ENCODE measurements at places on chromosomes 12 and 14.

GRCh38 chr14:82394916-82395315 lies 861.3 kb upstream of the SEL1L start:
- DNase-seq = no peak

DNA sequence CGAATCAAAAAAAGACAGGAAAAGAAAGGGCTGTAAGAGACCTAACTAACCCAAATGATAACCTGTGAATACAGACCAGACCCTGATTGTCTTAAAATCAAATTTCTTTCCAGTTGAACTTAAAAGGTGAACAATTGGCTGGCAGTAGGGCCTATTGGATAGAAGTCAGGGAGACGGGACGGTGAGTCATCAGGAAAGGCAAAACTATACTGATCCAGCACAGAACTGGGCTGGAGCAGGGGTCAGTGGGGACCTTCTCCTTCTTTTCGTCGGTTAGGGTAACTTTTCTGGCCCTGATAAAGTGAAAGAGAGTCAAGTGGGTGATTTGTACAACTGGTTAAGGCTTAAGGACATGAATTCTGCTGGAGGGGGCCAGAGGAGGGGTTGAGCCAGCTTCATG lies 84.9 kb upstream of the OTX2 start:
- DNase-seq = no peak

DNA sequence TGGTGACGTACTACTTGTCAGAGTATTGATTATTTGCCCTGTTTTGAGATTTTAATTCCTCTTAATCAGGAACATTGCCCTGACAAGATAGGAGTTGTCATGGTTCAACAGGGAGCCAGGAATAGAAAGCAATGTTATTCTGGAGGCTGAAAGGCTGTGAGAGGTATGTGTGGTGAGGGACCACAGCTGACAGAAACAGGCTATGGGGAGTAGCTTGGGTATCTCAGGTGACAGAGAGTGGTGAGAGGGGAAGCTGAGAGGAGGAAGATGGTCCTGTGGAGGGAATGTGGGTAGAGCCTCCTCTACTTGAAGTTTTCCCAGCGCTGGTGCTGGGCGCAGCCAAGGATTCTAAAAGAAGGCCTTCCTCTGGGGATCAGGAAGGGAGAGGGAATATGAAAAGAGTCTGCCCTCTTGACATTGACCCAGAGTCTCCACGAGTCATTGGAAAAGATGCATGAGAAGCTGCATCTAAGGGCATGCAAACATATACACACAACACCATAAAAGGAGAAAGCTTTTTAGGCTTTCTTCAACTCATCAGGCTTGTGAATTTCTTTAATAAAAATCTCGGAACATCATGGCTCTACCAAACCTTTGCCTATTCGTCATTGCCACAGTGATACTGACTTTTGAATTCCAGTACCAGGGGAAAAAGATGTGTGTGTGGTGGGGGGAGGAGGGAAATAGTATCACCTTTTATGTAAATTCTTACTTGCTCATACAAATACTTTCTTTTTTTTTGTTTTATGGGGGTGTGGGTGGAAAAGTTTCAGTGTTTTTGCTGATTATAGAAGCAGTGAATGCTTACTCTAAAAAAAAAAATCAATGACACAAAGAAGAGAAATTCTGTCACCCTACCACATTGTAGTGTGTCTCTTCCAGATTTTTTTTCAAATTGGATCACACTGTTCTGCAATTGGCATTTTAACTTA lies 39.9 kb upstream of the DHRS7 start:
- DNase-seq = no peak

DNA sequence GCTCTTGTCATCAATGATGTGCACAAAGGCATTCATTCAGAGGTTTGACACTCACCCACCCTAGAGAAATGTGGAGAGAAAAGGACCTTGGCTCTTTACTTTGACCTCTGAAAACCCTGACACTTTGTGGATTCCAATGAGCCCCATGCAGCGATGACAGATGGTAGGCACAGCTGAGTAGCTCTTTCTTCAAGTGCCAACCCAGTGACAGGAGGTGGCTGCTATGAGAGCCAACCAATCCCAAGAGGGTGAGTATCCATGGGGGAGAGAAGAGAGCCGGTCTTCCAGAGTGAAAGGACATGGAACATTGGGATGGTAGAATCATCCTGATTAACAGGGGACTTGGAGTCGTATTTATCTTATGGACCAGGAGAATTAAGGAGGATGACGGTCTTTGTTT lies 17.8 kb downstream of the SLC8A3 start:
- no peak for DNase-seq

DNA sequence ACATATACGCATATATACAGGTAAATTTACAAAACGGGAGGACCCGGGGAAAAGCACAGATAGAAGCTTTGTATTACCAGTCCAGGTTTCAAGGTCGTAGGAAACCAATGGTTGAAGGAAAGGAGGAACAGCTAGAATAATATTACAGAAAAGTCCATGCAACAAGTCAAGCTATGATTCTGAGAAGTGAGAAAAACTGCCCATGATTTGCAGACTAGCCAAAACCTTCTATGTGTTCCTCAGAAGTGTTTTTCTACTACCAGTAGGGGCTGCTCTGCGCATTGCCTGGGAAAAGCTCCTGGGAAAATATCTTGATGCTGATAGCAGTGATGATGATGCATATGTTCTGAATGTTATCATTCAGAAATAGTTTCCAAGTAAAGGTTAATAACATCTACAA lies 2.2 kb downstream of the PDZRN4 start:
- DNase-seq = no peak

- DNase-seq = no peak
Measured at GRCh38 chr12:108907839-108908351, 28.0 kb downstream of the DAO start.

DNA sequence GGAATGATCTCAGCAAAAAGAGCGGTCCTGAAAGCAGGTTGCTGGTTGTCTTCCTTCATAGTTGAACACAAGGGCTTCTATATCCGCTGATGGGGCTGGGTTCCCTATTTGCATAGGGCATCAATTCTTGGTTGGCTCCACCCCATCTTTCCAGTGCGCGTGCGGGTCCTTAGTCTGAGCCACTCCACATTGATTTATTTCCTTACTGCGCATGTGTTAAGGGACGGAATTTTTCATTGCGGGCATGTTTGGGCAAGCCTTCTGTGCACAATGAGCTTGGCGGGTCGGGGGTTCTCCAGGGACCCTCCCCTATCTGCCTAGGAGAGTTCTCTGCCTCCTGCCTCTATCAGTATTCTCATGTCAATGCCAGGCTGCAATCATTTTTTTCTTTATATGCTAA lies 21.2 kb upstream of the DLGAP5 start:
- no peak for DNase-seq

Measured in stimulated activated CD4-positive, alpha-beta T cell treated with anti-CD3 and anti-CD28 coated beads, Interleukin-1b, Interleukin-23, amount 100 ng/mL, for 24 hours (primary cell).